ENCODE measurements at places on chromosomes 1 and 21.

DNA sequence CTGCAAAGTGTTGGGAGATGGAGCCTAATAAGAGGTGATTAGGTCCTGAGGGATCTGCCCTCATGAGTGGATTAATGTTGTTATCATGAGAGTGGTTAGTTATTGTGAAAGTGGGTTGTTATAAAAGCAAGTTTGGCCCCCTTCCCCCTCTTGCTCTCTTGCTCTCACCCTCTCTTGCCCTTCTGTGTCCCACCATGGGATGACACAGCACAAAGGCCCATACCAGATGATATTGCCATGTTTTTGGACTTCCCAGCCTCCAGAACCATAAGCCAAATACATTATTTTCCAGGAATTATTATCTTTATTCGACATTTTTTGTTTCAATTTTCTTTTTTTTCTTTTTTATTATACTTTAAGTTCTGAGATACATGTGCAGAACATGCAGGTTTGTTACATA, 41.4 kb upstream of the IGSF5 start:
- DNase-seq: no peak

DNA sequence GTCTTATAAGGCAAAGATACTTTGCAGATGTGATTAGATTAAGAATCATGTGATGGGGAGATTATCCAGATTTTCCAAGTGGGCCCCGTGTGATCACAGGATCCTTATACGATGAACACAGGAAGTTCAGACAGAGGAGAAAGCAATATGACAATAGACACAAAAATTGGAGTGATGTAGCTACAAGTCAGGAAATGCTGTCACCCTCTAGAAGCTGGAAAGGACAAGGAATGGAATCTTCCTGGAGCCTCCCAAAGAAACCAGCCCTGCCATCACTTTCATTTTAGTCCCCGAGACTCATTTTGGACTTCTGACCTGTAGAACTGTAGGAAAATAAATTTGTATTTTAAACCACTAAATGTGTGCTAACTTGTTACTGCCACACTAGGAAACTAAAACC, 61.9 kb upstream of the C1orf21 start:
- DNase-seq: no peak

GRCh38 chr1:229553621-229554130, 4.8 kb downstream of the ABCB10 start:
- DNase-seq: no peak

- DNase-seq: no peak
Measured at GRCh38 chr1:12087797-12088314, 24.8 kb downstream of the TNFRSF8 start.
